Liver (tissue), 10 donors: ENCODE measurements at places on chromosomes 5 and 9.

DNA sequence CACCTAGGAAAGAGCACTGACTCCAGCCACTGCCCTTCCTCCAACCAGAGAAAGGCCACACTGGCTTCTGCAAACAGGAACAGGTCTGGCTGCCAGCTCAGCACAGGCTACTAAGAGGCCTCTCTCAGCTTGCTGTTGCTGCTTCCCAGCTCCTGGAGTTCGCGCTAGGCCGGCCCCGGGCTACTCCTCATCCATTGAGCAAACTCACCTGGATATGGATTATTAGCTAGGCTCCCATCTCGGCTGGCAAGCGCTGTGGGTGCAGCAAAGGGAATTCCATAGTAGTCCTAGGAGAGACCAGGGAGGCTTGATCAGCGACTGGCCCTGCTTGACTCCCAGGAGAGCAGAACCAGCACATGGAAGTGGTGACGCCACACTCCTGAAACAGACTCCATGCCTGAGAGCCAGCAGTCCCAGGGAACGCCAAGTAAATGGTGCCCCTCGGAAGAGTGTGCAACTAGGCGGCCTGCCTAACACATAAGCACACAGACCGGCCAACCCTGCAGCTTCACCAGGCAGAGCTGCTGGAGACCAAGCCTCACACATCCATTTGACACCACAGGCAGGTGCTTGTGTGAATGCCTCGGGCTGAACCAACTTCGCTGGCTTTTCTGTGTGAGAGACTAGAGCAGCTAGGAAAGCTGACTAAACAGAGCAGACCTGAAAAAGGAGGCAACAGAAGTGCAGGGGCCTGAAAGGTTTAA is 107.2 kb downstream of the UBE2R2 start:
- no peak for DNase-seq

DNA sequence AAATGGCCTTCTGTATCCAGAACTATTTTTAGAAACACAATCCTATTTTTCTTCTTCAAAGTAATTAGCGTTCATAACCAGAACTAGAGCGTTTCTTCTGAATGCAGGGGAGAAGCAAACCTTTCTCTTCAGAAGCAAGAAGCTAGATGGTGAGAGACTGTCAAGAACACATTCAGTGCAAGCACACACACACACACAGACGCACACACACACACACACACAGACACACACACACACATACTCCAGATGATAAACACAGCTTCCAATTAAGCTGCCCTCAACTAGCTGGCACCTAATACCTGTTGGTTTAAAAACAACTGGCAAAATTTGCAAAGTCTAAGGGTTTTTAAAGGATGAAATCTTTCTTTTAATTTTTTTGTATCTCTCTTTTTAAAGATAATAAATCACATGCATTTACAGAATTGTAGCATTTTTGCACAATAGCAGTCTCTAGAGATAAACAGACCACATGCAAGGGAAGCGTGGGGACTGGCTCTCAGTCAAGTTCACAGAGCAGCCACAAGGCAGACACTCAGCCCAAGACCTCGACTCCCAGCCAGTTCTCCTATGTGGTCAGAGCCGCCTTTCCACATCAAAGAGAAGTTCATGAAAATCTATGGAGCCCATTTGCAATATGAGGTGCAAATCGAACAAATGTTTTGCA is 138.5 kb downstream of the TTLL11 start:
- DNase-seq: no peak

DNA sequence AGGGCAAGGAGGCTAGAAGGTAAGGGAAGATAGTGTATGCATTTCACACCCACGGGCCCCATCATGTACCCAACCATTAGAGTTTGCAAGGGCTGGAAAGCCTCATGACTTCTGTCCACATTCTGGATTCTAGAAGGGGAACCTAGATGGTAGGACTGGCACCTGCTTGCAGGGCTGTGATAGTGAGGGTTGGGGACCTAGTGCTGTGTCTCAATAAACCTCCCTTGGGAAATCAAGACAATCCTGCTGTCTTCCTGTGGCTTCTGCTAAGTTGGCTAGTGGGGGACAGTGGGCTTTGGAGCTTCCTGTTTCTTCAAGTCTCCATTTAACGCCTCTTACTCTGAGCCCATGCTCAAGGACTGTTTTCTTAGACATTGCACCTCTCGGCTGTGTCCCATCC is 43.6 kb upstream of the SYNPO start:
- DNase-seq: no peak

DNA sequence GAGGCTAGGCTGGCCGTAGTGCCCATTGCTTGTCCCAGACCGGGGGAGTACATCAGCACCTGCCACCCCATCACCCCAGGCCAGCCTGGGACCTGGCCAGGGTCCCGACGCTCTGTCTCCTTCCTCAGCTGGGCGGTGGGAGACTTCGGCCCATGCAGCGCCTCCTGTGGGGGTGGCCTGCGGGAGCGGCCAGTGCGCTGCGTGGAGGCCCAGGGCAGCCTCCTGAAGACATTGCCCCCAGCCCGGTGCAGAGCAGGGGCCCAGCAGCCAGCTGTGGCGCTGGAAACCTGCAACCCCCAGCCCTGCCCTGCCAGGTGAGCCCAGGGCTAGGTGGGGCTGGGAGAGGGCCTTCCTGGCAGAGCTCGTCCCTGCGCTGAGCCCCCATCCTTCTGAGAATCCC is 16.5 kb upstream of the CACFD1 start:
- DNase-seq: no peak

- no peak for DNase-seq
Measured at GRCh38 chr5:33035851-33036527, 324.9 kb downstream of the NPR3 start.

GRCh38 chr5:123881759-123882244 is 369.8 kb downstream of the CSNK1G3 start:
- no peak for DNase-seq

DNA sequence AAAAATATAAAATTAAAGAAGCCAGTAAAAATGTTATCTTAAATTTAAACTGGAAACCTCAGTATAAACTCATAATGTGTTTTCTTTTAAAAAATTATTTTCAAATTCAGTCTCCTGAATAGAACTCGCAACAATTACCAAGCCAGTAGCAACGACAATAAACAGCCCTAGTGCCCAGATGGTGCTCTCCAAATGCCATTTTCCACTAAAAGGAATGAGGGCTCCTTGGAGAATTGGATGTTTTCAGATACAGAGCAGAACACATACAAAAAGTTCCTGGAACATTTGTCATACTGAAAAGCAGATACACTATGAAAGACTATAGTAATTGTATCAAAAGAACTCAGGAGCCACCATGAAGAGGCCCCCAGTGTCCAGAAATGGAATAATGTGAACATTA is 97.4 kb downstream of the TMC1 start:
- DNase-seq: no peak

DNA sequence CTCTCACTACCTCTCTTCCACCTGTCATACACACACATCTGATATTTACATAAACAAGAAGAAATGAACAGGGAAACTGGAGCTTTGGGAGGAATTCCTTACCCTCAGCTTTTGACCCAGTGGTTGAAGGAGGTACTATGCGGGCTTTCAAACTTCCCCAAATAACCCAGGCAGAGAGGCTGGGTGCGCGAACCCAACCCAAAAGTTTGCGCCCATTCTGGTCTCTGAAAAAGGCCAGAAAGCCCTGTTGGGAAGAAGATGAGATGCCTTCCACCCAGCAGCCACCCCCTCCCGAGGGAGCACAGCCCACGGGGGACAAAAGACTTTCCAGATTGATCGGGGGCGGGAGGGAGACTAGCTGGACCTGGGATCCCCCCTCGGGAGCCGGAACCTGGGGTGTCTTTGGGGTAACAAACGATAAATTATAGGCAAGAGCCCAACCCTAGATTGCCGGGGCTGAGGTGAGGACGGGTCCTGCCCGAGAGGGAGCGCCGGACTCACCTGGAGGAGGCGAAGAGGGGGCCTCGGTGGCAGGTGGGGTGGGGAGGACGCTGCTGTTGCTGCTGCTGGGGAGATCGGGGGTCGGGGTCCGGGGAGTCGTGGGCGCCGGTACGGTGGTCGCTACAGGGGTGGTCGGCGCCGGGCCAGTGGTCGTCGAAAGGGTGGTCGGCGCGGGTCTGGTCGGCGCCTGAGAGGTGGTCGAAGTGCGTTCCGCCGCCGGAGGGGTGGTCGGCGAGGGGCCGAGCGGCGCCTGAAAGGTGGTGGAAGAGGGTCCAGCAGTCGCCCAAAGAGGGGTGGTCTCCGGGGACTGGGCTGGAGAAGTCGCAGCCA is 798 bp downstream of the MEGF9 start:
- no peak for DNase-seq

DNA sequence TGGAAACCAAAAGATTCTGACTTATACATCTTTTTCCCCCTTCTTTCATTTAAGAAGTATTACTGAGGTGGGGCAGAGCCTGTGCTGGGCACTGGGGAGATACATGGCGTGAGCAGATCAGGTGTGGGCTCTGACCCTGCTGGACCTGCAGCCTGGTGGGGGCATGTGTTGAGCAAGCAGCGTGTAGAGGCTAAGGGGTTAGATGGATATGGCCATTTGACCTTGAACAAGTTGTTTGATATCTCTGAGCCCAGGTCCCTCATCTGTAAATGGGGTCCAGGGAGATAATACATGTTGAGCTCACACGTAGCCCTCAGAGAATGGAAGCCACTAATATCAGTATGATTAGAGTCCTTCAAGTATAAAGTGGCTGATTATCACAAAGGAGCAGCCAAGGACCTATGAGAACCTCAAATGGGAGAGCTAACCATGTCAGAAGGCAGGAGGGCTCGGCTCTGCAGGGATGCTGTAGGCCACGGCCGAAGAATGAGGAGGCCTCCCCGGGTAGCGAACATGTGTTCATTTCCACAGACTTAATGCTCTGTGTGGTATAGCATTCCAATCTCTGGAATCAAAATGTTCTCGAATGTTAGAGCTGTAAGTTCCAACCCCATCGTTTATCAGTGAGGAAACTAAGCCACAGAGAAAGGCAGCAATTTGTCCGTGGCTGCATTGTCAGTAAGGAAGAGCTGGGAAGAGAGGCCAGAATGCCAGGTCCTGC is 15.4 kb upstream of the ANGPTL2 start:
- DNase-seq: no peak

- DNase-seq: no peak
Measured at GRCh38 chr9:26723486-26723885, 169.1 kb downstream of the CAAP1 start.

DNA sequence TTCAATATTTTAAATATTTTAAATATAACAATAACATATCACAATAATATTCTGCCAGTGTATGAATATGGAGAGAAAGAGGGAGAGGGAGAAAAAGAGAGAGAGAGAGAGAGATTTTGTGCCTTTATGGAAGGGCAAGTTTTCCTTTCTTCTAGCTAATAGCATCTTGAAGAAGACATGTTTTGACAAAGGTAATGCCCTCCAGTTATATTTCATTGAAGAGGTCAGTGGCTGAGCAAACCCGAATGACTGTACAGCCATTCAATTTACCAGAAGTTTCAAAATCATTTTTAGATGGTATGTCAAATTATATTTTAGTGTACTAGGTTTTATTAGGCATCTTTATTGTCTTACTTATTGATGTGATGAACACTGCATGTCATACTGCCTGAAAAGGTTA is 139.3 kb downstream of the EMB start:
- no peak for DNase-seq

- no peak for DNase-seq
Measured at GRCh38 chr9:86405926-86406325, 51.7 kb upstream of the TUT7 start.

- no peak for DNase-seq
Measured at GRCh38 chr5:145350513-145350912, 484.6 kb downstream of the PRELID2 start.

GRCh38 chr5:59174248-59174844 is 591.5 kb downstream of the RAB3C start:
- DNase-seq: no peak

DNA sequence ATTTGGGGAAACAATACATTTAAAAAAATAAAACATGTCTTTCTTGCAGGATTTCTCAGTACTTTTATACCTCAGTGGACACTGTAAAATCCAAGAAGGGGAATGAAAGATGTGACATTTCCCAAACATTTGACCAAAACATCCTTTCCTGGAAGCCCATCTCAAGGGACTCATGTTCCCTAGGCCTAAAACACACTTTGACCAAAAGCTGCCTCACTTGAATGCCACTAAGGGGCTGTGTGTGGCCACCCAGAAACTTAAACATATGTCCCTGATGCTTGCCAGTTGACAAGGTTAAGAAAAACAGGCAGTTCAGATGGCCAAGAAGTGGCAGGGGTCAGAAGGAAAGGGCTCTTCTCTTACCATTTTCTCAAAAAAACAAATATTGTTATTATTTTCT is 73.6 kb downstream of the EPB41L4B start:
- DNase-seq: no peak

- DNase-seq: no peak
Measured at GRCh38 chr5:65050140-65050539, 281.4 kb downstream of the CWC27 start.

DNA sequence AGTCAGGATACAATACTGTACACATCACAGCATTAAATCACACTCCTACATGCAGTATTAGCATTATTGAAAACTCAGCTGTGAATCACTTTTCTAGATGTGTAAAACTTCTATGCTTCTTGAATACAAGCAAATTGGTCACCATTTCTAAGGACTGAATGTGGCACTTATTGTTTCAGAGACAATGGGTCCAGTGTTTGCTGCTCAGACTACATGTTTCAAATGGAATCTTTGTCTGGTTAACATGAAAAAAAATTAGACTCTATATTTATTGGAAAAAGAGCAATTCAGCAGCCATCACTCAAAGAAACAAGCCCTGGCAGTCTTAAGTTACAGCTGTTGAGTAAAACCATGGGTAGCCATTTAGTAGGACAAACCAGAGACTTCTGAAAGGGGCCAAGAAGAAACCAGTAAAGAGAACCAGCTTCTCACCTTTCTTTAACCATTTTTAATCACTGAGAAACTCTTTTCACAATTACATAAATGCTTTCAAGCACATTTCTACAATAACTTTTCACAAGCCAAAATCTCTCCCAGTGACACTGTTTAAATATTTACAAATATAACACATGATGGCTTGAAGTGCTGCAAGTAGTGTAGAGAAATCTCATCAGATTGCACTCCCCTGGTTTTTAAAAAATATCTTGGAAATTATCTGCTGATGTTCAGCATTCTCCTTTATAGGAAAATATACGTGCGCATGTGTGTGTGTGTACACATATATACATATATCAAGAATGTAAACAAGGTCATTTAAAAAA is 35.2 kb downstream of the OR2K2 start:
- no peak for DNase-seq
